Stimulated activated CD8-positive, alpha-beta memory T cell treated with anti-CD3 and anti-CD28 coated beads, Interleukin-7, amount 100 ng/mL, for 1 hour (primary cell): ENCODE measurements at places on chromosomes 2 and 18.

DNA sequence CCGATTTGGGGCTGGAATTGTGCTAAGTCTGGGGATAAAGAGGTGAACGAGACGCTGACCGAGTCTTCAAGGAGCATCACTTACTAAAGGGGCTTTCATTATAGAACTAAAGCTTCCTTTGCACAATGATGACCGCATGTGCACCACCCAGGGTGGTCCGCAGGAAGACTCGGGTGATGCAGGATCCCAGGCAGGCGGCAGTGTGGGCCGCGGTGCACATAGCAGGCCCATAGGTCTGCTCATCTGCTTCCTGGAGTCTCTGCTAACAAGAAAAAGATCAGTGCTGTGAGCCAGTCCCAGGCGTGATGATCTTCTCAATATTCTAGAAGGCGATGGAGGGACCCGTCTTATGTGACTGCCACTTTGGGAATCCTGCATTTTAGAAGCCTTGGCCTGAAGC lies 122.8 kb downstream of the PXDN start:
- no peak for DNase-seq

DNA sequence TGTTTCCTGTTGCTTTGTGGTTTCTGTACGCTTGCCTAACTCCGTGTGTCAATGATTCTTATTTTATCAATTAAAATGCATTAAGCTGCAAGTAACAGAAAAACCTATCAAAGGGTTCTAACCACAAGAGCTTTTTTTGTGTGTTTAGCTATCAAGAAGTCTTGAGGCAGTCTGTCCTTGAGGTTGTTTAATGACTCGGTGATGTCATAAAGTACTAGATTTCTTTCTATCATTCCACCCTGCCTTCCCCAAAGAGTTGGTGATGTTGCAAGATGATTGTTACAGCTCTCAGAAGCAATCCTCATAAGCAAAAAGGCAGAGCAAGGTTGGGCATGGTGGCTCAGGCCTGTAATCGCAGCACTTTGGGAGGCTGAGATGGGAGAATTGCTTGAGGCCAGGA lies 51.9 kb upstream of the SPTBN1 start:
- no peak for DNase-seq

GRCh38 chr2:64591188-64591587 lies 62.5 kb downstream of the SERTAD2 start:
- no peak for DNase-seq

DNA sequence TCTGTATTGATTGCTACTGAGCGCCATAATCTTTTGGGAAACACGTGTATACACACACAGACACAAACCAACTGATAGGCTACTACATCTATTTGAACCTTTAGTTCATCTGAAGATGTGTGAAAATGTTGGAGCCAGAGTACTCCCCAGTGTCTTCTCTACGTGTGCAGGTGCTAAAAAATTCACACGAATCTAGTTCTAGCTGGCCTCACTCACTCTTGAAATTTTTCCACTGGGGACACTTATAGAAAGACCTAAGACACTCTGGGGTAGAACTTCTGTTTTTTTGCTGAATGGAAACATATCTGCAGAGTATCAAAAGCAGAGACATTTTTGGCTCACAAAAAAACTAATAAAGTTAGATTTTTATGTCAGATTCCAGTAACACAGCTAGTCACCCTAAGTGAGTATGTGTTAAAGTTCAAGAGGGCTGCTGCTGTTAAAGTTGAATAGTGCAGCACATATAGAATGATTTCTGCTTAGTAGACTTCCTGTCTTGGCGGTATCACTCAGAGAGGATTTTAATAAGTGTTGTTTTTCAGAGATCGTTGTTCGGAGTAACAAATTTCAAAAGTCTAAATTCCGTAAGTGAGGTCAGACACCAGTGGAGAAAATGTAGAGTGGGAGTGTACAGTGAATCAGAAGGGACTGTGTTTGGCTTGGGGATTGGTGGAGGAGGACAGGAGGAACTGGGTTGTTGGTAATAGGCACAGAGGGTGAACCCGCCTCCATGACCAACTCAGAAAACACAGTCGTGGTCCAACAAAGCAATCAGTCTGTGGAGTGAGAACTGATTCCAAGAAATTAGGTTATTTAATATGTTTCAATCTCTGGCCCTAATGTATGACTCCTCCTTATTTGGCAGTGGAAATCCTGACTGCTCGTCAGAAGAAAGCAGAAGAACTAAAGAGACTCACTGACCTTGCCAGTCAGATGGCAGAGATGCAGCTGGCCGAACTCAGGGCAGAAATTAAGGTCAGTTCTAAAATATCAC lies 43.1 kb downstream of the KCTD18 start:
- no peak for DNase-seq
